ENCODE measurements at places on chromosomes 5 and 9.

GRCh38 chr9:91500509-91501014 lies 76.9 kb upstream of the NFIL3 start:
- no peak for DNase-seq

DNA sequence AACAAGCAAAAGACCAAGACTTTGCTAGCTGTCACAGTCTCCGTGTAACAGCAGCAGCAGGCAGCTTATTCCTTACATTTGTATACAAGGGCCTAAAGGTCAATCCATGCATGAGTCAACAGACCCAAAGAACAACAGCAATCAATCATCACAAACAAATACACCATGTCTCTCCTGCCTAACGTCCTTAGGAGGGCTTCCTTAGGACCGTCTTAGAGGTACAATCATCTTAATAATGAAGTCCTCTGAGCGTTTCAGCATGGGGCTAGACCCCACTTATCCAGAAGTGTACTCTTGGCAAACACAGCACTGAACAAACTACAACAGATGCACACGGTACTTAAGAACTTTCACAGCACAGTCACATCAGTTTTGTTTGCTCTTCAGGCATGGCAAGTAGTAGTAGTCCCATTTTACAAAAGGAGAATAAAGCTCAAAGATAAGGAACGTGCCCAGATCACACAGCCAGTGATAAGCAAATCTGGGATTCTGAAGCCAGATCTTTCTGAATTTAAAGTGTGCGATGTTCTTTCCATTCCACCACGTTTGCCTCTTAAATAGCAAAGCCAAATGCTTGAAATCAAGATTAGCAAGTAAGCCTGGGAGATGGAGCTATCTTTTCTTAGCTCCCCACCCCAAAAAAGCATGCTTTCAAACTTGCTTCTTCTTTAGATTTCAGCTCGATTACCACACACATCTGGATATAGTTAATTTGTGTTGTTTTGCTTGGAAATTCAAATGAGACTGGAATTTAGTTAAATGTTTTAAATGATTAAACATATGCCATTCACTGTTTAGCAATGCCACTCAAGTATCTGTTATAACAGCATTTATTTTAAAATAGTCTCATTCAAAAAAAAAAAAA lies 24.2 kb downstream of the PSMB7 start:
- peak; percentile 67 for DNase-seq

GRCh38 chr5:175718401-175719108 lies 60.7 kb downstream of the HRH2 start:
- peak; percentile 55 for DNase-seq

- no peak for DNase-seq
These were observed 85.9 kb downstream of the GOLPH3 start for GRCh38 chr5:32088214-32088613.

GRCh38 chr9:16514131-16514530 lies 356.3 kb downstream of the BNC2 start:
- DNase-seq = no peak

- DNase-seq = no peak
These were observed 37.3 kb upstream of the UBE2D2 start for GRCh38 chr5:139523635-139524445.

DNA sequence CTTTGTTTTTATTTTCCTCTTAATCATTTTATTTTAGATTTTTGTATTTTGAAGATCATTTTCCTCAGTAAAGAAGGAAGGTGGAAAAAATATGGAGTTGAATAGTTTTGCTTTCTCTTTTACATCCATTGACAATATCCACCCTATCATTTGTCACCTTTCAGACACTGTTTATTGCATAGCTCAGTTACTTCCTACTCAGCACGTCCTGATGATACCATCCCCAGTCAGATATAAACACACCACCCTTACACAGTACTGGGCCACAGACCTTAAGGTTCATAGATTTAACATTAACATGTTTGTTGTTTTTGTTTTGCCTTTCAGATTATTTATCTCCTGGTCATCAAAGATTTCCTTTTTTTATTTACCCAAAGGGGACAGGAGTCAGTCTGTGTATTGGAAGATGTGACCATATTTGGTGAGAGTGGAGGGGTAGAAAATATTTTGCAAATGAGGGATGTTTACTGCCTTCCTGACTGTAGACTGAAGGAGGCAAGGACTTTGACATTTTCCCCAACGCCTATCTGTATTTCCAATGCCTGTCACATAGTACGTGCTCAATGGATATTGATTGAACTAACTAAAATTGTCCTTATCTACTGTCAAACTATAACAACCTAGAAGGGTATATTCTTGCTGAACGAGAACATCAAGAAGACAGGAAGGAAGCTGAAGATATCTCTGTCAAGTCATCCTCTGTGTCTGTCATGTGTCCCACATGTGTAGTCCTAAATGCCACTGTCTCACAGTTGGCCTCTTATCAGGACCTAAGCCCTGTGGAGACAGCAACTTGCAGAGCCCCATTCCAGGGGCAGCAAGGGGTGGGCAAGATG lies 15.6 kb downstream of the STX17 start:
- no peak for DNase-seq

- DNase-seq = peak; percentile 10
These were observed 9.6 kb upstream of the SSBP2 start for GRCh38 chr5:81760521-81760920.

GRCh38 chr5:33807771-33808170 lies 84.0 kb downstream of the ADAMTS12 start:
- DNase-seq = no peak

- DNase-seq = peak; percentile 48
These were observed 481 bp downstream of the MRPL36 start for GRCh38 chr5:1799110-1799601.

DNA sequence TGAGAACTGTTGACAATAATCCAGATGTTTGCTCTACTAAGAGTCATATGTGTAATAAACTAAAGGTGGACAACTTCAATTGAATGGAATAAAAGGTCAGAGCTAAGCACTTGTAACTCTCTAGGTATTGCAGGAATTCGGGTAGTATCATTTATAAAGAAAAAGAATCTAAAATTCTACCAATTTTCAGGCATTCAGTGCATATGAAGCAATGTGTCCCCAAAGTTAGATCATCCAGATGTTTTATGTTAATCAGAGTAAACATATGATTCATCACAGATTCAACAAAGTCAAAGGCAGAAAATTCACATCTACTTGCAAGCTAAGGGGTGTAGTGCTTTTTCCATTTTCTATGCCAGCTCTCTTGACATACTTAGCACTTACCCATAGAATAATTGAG lies 477.1 kb downstream of the PDE4D start:
- DNase-seq = peak; percentile 32

GRCh38 chr5:75933489-75933888 lies 149.7 kb upstream of the SV2C start:
- peak; percentile 65 for DNase-seq

GRCh38 chr5:14882658-14883580 lies 11.3 kb upstream of the ANKH start:
- DNase-seq = no peak

DNA sequence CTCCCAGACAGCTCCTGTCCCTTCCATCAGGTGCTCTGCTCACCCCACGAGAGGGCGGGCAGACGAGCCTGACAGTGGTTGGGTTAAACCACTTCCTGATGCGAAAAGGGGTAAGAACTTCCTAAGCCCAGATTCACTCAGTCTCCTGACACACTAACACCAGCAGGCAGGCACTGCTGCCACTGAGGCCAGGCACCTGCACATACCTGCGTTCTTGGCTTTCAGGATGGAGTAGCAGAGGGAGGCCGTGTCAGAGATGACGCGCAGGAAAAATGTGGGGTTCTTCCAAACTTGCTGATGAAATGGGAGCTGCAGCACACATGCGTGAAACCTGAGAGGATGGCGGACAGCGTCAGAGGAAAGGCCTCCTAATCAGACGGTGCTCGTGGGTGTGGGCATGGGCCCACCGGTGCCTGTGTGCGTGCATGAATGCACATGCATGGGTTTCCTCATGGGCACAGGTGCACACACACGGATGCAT lies 29.9 kb downstream of the SLC6A18 start:
- no peak for DNase-seq

GRCh38 chr9:127064335-127064734 lies 58.1 kb downstream of the ANGPTL2 start:
- DNase-seq = no peak

GRCh38 chr9:86829496-86830046 lies 117.7 kb downstream of the GAS1 start:
- DNase-seq = no peak

GRCh38 chr5:56622141-56622540 lies 193.2 kb upstream of the MAP3K1 start:
- DNase-seq = no peak

DNA sequence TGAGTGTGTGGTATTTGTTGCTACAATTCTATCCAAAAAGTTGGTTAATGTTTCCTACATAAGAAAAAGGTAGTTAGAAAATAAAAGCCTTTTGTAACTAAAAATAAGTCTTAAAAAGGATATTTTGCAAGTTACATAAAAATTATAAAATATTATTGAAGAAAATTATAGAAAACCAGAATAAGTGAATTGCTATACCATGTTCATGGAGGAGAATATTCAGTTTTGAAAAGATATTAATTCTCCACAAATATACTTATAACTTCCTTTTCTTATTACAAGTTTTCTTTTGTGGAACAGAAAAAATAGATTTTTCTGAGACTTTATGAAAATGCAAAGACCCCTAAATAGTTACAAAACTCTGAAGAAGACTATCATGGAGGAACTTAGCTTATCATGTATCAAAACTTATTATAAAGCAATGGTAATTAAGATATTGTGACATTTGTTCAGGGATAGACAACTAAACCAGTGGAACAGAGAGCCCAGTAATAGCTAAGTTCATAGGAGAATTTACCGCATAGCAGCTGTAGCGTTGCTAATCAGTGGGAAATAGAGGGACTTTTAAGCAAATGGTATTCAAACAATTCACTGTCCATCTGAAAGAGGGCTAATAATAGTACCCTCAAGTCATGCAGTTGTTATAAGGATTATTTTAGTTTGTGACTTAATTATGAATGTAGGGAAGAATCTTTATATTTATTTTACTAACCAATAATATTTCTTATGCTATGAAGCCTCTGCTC lies 515.2 kb upstream of the ZNF608 start:
- DNase-seq = no peak

DNA sequence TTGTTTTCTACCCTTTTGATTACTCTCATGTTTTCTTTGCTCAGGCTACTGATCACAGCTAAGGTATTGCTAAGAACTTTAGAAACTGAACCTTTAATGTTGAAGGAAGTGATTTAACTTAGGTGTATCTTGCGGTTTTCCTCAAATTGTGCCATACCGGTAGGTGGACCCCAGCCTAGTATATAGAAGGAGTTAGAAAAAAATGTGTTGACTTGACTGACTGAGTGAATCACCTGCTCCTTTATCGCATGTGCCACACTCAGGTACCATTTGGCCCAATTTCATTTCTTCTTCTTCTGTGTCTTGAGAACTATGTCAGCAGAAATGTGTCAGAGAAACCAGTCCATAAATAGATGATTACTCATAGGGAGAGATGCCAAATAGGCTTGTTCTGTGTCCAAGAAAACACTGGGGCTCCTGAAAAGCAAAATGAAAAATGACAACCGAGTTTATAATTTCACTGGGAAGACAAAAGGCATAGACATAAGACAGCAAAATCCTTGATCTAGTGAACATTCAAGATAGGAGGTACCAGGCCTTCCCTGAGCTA lies 19.4 kb downstream of the PLPPR1 start:
- no peak for DNase-seq

- peak; percentile 94 for DNase-seq
These were observed 43.1 kb downstream of the BASP1 start for GRCh38 chr5:17260549-17260948.

GRCh38 chr9:71901695-71902597 lies 9.0 kb downstream of the ABHD17B start:
- DNase-seq = no peak

- DNase-seq = peak; percentile 5
These were observed 79.4 kb downstream of the AMBP start for GRCh38 chr9:113998525-113999255.

- DNase-seq = peak; percentile 77
These were observed 475 bp upstream of the GOLM1 start for GRCh38 chr9:86099701-86100364.

- DNase-seq = no peak
These were observed 15.0 kb downstream of the ANKRD33B start for GRCh38 chr5:10578869-10579268.

- DNase-seq = no peak
These were observed 4.3 kb upstream of the IL17B start for GRCh38 chr5:149383399-149383798.

DNA sequence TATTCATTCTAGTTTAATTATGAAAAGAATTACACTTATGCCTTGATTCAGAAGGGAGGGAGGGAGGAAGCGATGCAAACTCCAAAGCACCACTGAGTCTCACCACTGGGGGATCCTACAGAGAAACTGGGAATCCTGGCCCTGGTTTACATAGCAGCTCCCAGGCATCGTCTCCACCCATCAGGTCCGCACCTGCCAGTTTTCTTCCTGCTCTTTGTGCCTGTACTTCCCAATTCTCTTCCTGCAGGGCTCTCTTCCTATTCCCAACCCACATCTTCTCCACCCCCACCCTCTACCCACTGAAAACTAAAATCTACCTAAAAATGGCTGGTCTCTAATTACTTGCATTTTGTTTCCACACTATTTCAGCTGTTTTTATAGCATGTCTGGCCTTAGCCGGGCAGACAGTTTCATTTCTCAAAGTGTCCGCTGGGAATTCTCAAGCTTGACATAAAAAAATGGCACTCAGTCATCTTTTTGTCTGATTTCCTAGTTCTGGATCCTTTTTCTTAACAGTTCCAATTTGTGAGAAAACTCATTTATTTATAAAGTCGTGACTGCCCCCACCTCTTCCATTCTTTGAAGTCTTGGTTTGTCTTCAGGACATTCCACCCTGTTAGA lies 1.6 kb upstream of the TNIP1 start:
- no peak for DNase-seq

- no peak for DNase-seq
These were observed 64.2 kb upstream of the PRSS3 start for GRCh38 chr9:33731142-33731541.

DNA sequence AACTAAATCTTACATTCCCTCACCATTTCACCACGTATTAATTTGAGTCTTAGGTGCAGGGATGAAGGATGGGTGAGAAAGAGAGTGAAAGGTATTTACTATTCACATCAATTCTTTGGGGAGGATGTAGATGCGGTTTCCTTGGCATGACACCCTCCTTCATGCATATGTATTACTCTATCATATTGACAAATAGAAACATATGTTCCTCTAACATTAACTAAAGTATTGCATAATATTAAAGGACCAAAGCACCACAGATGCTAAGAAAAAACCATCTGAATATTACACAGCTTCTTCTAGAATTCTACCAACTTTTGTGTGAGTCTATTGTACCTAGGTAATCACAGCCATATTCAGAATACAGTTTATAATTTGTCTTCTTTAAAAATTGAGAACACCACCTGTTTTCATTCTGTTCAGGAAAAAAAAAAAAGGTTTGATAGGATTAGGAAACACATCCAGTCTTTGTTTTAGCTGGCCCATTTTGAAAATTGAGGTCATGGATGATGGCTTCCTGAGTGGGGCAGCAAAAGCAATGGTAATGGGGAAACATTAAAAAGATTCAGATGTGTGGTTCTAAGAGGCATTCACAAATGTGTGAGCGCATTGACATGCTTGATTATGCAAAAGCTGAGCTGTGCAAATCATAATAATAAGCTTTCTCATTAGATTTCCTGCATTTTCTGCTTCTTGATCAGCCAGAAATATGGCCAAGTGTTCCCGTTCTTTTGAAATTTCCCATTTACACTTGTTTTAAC lies 1011.5 kb upstream of the NUDT12 start:
- DNase-seq = peak; percentile 30

- DNase-seq = no peak
These were observed 222.3 kb downstream of the CD180 start for GRCh38 chr5:66974256-66974655.
